ENCODE measurements at places on chromosomes 3 and 15.

DNA sequence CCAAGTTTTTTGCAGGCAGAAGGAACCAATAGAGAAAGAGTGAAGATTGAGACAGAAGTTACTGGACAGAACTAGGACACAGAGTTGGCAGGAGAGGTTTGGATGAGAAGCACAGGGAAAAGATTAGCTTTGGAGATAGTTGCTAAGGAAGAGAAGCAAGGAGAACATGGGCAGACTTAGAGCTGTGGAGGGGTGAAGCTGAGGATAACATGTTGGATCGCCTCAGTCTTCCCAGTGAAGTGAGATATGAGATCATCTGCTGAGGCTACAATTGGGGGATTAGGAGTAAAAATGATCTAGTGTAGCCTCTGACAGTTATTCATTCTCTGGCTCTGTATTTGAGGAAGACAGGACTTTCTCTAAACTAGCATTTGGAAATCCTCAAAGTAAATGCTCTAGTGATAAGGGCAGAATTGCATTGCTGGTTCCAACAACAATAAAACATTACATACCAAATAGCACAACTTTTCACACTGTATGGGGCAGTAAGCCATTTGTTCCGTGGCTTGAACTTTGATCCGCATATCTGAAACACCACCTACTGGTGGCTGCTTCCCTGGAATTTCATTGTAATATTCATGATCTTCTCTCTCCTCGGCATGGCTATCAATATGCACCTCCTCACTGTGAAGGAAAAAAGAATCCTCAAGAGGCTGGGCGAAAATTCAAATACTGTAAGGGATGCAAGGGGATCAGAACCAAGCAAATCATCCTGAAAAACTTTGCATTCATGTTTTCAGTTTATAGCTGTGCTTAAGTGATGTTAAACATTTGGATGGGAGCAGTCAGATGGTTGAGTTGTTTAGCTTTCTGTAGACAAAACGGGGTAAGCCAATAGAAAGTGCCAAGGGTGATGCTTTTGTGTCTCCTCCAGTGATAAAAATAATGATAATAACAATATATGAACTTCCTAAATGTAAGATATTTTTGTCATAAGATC is 22.2 kb upstream of the EID1 start:
- DNase-seq: no peak

- no peak for DNase-seq
These were observed 14.5 kb downstream of the CSRNP1 start for GRCh38 chr3:39138804-39139415.

DNA sequence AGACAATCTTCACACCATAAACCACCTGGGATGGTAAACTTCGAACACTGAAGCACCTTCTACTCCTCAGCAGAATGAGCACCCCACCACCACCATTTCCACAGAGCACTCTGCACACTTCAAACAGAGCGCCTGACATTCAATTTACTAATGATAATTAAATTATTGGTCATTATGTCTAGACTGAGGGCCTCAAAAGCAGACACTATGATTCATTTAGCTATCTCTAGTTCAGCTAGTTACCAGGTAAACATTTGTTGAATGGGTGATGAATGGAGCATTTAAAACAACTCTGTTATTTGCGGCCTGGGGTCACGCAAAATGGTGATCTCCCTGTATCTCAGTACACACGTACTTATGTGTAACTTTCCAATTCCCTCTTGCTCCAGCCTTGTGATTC is 40.9 kb downstream of the ACAP2 start:
- no peak for DNase-seq

DNA sequence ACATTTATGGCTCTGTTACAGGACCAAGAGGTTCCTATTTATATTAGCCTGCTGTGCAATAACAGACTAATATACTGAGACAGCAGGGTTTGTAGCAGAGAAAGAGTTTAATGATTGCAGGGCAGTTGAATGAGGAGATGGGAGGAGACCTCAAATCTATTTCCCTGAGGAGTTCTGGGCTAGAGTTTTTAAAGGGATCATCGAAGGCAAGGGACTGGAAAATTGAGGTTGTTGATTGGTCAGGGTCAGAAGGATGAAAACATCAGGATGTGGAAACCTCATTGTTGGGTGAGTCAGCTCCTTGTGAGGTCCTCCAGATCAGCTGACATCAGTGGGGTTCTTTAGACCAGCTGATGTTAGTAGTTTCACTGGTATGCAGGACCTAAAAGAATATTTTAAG is 60.6 kb upstream of the GOLGA8B start:
- DNase-seq: no peak

DNA sequence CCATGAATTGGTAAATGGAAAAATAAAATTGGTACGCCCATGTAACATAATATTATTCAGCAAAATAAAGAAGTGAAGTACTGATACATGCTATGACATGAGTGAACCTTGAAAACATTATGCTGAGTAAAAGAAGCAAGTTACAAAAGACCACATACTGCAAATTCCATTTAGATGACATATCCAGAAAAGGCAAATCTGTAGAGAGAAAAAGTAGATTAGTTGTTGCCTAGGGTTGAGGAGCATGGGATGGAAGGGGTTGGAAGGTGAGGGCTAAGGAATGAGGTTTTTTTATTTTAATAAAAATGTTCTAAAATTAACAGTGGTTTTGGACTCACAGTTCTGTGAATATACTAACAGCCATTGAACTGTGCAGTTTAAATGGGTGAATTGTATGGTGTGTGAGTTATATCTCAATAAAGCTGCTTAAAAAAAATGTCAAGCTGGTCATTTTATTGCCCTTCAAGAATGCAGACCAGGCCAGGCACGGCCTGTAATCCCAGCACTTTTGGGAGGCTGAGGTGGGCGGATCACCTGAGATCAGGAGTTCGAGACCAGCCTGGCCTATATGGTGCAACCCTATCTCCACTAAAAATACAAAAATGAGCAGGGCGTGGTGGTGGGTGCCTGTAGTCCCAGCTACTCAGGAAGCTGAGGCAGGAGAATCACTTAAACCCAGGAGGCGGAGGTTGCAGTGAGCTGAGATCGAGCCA is 8.1 kb upstream of the DLG1 start:
- DNase-seq: no peak

DNA sequence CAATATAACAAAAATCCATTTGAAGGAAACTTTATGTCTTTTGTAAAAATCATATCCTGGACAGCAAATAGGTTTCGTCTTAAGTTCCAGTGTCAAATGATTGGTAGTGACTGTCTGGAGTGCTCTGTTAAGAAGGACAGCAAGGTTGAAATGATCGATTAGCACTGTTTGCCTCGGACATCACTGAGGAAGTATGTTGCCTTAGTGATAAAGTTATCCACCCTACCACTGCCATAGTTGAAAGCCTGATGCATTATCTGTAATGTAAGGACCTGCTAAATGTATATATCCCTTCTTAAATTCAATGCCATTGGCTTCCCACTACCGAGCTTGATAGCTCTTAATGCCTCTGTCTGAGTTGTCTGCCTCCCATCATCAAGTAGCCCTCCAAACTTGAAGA is 70.0 kb downstream of the CFAP20DC start:
- DNase-seq: no peak

GRCh38 chr3:143118630-143119008 is 952 bp upstream of the CHST2 start:
- DNase-seq: no peak

- DNase-seq: no peak
These were observed 888 bp downstream of the TMEM115 start for GRCh38 chr3:50358355-50358910.

DNA sequence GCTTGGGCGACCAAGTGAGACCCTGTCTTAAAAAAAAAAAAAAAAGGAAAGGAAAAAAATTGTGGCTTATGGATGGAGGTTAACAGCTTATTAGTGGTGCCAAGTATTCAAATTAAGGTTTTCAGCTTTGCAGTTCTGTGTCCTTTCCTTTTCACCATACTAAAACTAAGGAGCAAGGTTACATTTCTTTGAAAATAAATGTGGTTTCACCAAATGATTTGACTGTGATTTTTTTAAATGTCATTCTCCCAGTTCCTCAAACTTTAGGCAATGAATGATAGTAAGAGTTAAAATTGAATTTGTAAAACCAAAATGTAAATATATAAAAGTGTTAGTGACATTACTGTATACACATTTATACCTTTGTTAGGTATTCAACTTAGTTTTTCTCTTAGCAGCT is 9.6 kb downstream of the CHRNA5 start:
- no peak for DNase-seq

GRCh38 chr15:42721016-42721415 is 15.9 kb downstream of the CDAN1 start:
- no peak for DNase-seq

- no peak for DNase-seq
These were observed 150.5 kb downstream of the WDR76 start for GRCh38 chr15:43977072-43977884.

- no peak for DNase-seq
These were observed 48.3 kb upstream of the THSD4 start for GRCh38 chr15:71066983-71067382.

GRCh38 chr3:54936561-54936960 is 8.7 kb upstream of the LRTM1 start:
- DNase-seq: no peak

GRCh38 chr3:198032039-198032936 is 72.3 kb downstream of the LMLN start:
- DNase-seq: no peak

Measured in LNCaP clone FGC (cell line).